ENCODE measurements at places on chromosomes 2 and 18. TPM values are rescaled to one million over a fixed set of nuclear protein-coding genes. Genes with fewer than 3 reads are reported as not detected.

DNA sequence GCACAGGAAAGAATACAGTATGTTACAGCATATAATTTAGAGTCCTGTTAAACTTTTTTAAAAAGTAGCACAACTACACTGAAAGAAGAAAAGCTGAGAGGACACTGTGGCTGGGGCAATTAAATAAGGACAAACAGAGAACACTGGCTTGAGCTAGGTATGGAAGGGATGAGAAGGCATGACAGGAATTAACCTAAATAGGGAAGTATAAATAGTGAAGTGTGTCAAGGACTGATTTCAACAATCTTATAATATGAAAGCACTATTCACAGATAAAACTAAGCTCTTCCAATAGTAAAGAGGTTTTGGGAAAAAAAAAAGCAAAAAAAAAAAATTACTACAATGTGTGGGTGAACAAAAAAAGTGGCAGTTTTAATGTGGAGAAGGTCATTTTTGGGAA, 45.5 kb downstream of the PPP3R1 start:
- DNase-seq, result no peak

DNA sequence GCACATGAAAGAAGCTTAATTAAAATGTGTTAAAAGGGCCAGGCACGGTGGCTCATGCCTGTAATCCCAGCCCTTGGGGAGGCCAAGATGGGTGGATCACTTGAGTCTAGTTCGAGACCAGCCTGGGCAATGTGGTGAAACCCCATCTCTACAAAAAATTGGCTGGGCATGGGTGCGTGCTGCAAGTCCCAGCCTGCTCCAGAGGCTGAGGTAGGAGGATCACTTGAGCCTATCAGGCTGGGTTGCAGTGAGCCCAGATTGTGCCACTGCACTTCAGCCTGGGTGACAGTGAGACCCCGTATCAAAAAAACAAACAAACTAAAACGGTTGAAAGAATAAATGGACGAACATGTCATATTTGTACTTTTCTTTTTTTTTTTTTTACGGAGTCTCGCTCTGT, 26.0 kb downstream of the REL start:
- DNase-seq, result no peak

GRCh38 chr2:46029332-46029811, 267.8 kb upstream of the EPAS1 start:
- no peak for DNase-seq

GRCh38 chr2:178951266-178952006, 98.5 kb downstream of the CCDC141 start:
- no peak for DNase-seq

GRCh38 chr18:46546111-46546640, 110.8 kb downstream of the LOXHD1 start:
- no peak for DNase-seq

Gene TMEM169
- total RNA-seq, result 0.24 TPM

Measured in Right ventricle myocardium inferior (tissue), 1 donor.